ENCODE measurements at places on chromosomes 11 and 22.

DNA sequence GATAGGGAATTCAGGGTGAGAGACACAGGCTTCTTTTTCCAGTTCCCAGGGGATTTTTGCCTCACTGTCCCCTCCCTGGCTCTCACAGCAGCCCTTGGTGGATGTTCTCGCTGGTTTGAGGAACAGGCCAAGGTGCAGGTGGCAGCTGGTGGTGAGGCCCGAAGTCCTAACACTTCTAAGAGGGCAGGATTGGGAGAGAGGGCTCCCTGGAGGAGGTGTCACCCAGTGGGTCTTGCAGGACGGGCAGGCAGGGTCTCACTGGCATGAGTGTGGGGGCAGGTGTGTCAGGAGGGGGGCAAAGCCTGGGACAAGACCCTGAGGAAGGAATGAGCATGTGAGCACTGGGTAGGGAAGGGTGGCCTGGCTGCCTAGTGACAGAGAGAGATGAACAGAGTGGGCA, 9.2 kb downstream of the ADORA2A start:
- H3K27ac ChIP-seq, result no peak overlapping the region
- peaks cover 5% of the 10 kb centered on the region for H3K36me3 ChIP-seq
- H3K4me3 ChIP-seq, result no peak overlapping the region
- no peak for DNase-seq
- H3K4me1 ChIP-seq, result peaks cover 16% of the 10 kb centered on the region

- no peak for DNase-seq
- no peaks in the 10 kb centered on the region for H3K4me1 ChIP-seq
- no peak overlapping the region for H3K4me3 ChIP-seq
- H3K36me3 ChIP-seq, result no peaks in the 10 kb centered on the region
- H3K27ac ChIP-seq, result no peak overlapping the region
- H3K27me3 ChIP-seq, result no peaks in the 10 kb centered on the region
These were observed 33.1 kb downstream of the TPBGL start for GRCh38 chr11:75273411-75274391.

GRCh38 chr22:48828688-48829087, 999.0 kb downstream of the BRD1 start:
- no peak overlapping the region for H3K4me3 ChIP-seq
- peaks cover 17% of the 10 kb centered on the region for H3K4me1 ChIP-seq
- H3K27me3 ChIP-seq, result no peaks in the 10 kb centered on the region
- no peak overlapping the region for H3K27ac ChIP-seq

GRCh38 chr11:103798446-103798845, 238.0 kb upstream of the DDI1 start:
- no peak overlapping the region for H3K4me3 ChIP-seq
- H3K4me1 ChIP-seq, result no peaks in the 10 kb centered on the region
- H3K36me3 ChIP-seq, result no peaks in the 10 kb centered on the region

DNA sequence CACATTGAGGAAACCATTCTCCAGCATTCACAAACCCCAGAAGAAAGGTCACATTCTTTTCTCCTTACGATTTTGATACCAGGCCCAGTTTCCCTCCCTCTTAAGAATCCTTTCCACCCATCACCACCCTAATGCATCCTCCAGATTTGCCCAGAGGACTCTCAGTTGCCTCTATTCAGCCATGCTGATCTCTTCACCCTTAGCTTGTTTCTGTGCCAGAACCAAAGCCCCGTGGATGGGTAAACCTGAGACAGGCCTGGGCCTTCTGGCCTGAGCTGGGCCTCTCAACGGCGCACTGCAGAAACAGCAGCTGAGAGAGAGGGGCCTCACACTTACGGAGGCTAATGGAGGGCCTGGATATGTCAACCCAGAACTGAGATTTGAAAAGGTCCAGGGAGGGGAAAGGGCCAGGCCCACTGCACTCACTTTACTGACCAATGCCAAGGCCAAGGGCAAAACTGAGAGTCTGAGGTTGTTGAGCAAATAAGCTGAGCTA, 32.2 kb upstream of the OAF start:
- H3K27me3 ChIP-seq, result peaks cover 31% of the 10 kb centered on the region
- H3K4me3 ChIP-seq, result no peak overlapping the region
- peak overlapping the region; percentile 30 for H3K27ac ChIP-seq
- no peaks in the 10 kb centered on the region for H3K36me3 ChIP-seq

DNA sequence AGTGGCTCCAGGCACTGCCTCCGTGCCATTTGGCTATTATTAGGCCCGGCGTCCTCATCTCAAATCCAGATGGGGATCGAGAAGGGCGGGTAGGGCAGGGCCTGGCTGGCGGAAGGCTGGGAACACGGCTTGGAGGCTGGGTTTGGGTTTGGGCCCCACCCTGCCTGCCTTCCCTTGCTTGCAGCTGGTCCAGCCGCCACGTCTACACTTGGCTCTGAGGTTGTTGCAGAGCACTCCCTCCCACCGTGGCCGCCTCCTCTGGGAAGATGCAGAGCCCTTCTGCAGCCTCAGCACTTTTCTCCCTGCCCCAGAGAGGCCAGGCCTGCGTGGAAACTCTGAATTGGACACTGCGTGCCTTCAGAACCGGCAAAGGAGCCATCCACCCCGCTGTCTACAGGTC, 5.2 kb upstream of the SMTN start:
- peaks cover 4% of the 10 kb centered on the region for H3K4me1 ChIP-seq
- H3K4me3 ChIP-seq, result no peak overlapping the region
- H3K36me3 ChIP-seq, result no peaks in the 10 kb centered on the region
- H3K27ac ChIP-seq, result no peak overlapping the region
- no peak for DNase-seq

DNA sequence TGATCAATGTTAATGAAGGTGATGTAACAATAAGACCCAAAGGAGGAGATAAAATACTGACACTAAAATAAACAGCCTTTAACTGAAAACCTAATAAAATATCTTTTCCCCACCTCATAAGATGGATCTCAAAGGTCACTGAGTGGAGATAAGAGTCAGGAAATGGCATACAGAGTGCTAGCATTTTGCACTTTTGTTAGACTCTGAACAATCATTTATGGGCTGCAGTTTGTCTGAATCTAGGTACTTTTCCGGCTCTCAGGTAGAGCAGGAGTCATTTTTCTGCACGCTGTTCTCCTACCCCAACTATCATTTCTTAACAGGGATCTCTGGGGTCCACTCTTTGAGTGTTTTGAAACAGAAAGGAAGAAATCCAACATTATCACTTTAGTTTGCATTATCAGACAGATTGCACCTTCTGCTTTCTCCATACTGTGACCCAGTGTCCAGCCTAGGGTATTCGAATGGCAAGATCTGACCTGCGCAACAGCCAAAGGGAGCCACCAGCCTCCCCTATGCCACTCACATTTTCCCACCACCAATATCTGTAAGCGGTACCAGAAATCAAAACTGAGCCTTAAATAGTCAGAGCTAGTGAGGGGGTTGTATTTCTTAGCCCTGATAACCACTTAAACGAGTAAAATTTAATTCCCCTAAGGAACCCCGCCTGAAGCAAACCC, 863 bp downstream of the SIAE start:
- H3K4me1 ChIP-seq, result peaks cover 14% of the 10 kb centered on the region
- H3K27me3 ChIP-seq, result peaks cover 7% of the 10 kb centered on the region
- H3K4me3 ChIP-seq, result peak overlapping the region; percentile 84
- H3K36me3 ChIP-seq, result no peaks in the 10 kb centered on the region
- peak overlapping the region; percentile 1 for H3K27ac ChIP-seq

DNA sequence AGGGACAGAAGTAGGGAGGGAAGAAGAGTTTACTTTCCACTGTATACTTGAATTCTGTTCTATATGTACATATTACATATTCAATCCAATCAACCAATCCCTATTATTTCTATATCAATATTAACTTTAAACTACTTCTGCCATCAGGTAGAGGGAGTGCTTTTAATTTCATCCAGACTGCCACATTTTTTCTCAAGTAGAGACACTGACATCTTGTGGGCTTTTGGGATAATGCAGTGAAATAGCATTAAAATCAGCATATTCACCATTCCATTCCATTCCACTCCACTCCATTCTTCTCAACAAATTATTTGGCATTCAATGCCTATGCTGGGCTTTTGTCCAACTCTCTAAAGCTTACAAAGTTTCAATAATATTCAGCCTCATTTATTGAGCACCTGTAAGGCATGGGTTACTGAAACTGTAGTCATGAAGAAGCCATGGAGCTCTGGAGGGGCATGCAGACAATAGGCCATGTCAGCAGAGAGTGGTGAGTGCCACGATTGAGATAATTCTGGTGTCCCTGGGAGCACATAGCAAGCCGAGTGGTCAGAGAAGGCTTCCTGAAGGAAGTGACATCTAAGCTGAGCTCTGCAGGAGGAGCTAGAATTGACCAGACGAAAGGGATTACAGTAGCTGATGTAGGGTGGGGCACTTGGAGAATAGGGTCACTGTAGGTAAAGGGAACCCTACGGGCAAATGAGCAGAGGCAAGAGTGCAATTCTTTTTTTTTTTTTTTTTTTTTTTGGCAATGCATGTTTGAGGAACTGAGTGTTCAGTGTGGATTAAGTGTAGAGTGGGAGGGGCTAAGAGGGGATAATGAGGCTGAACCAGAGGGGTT, 12.8 kb upstream of the CLPB start:
- H3K27ac ChIP-seq, result no peak overlapping the region
- no peak for DNase-seq
- H3K27me3 ChIP-seq, result peaks cover 7% of the 10 kb centered on the region
- no peak overlapping the region for H3K4me3 ChIP-seq
- H3K36me3 ChIP-seq, result no peaks in the 10 kb centered on the region

DNA sequence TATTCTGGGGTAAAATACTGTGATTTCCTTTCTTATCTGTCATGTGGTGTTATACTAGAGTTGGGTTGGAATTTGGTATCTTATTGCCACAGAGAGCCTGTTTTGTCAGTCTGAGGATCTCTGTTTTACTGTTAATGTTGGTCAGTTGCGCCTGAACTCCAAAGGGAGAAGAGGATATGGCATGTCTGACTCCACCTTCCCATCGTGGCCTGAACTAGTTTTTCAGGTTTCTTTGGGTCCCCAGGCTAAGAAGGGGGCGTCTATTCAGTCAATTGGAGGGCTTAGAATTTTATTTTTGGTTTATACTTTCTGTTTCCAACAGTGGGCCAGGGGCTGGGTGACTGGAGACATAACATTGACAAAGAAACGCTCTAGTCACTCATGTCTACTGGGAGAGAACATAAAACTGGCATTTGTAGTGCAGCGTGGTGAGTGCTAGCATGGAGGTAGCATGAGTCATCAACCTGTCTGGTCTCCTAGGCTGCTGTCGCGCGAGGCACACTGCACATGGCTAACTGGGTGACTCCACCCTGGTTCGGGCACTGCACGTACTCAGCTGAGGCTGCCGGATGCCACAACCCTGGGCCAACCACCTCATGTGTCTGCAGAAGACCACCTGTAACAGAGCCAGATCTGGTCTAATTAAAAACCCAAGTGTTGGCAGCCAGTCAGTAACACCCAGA, 120.1 kb upstream of the OR9Q1 start:
- H3K27me3 ChIP-seq, result peaks cover 3% of the 10 kb centered on the region
- H3K4me3 ChIP-seq, result no peak overlapping the region
- DNase-seq, result no peak
- peaks cover 13% of the 10 kb centered on the region for H3K4me1 ChIP-seq
- H3K36me3 ChIP-seq, result no peaks in the 10 kb centered on the region
- peak overlapping the region; percentile 27 for H3K27ac ChIP-seq

DNA sequence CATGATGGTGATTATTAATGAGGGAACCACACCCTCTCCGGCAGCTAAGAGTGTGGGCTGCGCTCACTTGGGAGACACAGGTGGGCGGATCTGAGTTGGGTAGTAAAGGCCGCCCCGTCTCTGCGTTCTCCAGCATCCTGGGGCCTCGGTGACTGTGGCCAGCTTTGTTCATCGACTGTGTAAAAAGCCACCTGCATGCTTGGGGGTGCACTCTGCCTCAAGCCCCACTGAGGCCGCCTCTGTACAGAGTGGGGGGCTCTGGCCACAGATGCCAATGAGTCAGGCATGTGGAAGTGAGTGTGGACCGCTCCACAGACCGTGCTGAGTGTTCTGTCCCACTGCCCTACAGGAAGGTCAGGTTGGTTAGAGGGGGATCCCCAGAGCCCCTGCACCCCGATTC, 192.7 kb downstream of the SHANK2 start:
- H3K4me3 ChIP-seq, result no peak overlapping the region
- no peaks in the 10 kb centered on the region for H3K27me3 ChIP-seq
- H3K4me1 ChIP-seq, result no peaks in the 10 kb centered on the region
- no peak overlapping the region for H3K27ac ChIP-seq

GRCh38 chr22:17131686-17132085, 10.5 kb upstream of the TMEM121B start:
- H3K36me3 ChIP-seq, result no peaks in the 10 kb centered on the region
- no peak overlapping the region for H3K4me3 ChIP-seq
- H3K27ac ChIP-seq, result no peak overlapping the region
- H3K27me3 ChIP-seq, result no peaks in the 10 kb centered on the region
- DNase-seq, result no peak
- H3K4me1 ChIP-seq, result no peaks in the 10 kb centered on the region

- peaks cover 9% of the 10 kb centered on the region for H3K36me3 ChIP-seq
- H3K27me3 ChIP-seq, result no peaks in the 10 kb centered on the region
- no peak for DNase-seq
- H3K4me3 ChIP-seq, result no peak overlapping the region
- H3K4me1 ChIP-seq, result peaks cover 6% of the 10 kb centered on the region
These were observed 4.1 kb downstream of the NEU3 start for GRCh38 chr11:74992852-74993251.

- no peaks in the 10 kb centered on the region for H3K36me3 ChIP-seq
- H3K27me3 ChIP-seq, result no peaks in the 10 kb centered on the region
- no peak overlapping the region for H3K27ac ChIP-seq
- DNase-seq, result no peak
These were observed 84.8 kb upstream of the ZBED5 start for GRCh38 chr11:10942620-10943019.

DNA sequence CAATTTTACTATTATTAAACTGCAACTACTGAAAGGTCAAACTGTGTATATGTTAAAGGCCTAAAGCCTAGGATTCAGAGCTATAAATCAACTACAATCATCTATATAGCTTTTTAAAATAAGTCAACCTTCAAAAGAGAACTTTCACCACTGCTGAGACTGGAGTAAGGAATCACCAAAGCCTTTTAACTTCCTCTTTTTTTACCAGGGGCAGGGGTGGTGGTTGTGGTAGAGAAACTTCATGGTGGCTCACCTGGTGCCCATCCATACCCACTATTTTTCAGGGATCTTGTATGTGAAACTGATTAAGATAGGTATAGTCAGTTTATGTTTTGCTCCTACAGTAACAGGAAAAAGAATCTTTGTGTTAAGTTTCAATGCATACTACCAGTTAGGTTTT, 31.5 kb downstream of the TSG101 start:
- no peaks in the 10 kb centered on the region for H3K27me3 ChIP-seq
- DNase-seq, result no peak
- H3K4me3 ChIP-seq, result no peak overlapping the region
- peaks cover 8% of the 10 kb centered on the region for H3K4me1 ChIP-seq
- peaks cover 33% of the 10 kb centered on the region for H3K36me3 ChIP-seq
- H3K27ac ChIP-seq, result no peak overlapping the region

GRCh38 chr11:67441731-67442351, 1.4 kb downstream of the CORO1B start:
- H3K4me1 ChIP-seq, result peaks cover 14% of the 10 kb centered on the region
- no peaks in the 10 kb centered on the region for H3K36me3 ChIP-seq
- DNase-seq, result no peak

GRCh38 chr22:30837531-30837930, 131.0 kb downstream of the MORC2 start:
- no peaks in the 10 kb centered on the region for H3K36me3 ChIP-seq
- H3K27ac ChIP-seq, result no peak overlapping the region
- H3K27me3 ChIP-seq, result peaks cover 17% of the 10 kb centered on the region
- no peak for DNase-seq
- H3K4me1 ChIP-seq, result no peaks in the 10 kb centered on the region
- H3K4me3 ChIP-seq, result no peak overlapping the region

Measured in mesothelial cell of epicardium (in vitro differentiated cells).